ENCODE measurements at places on chromosomes 6 and 20.

DNA sequence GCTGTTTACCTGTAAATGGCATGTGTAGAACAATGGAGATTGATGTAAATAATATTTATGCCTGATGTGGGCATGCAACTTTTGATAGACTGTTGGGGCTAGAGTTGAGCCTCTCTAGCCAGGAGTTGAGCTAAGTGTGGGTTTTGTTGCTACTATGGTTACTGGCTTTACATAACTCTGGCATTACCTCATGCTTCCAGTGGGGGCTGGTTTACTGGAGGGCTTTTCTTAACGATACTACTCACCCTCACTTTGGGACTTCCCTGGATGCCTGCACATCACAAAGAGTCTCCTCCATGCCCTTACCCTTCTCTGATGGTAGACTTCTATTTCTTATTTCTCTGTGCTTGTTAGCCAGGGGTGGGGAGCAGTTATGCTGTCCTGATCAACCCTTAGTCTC is 524.6 kb upstream of the CDH4 start:
- no peak for DNase-seq

DNA sequence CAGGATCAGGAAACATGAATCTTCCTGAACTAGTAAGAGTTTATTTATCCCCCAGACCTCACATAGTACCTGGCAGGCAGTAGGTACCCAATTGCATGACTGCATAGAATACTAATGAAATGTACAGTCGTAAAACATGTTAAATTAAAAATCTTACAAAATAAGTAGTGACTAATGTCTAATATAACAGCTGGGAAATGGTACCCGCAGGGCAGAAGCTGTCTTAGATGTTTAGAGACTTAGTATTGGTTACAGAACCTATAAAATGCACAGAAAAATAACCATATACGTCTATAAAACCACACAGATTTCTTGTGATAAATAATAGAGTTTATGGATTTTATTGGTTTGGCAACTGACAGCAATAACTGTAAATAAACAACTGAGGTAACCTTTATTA is 139.1 kb upstream of the GMDS start:
- DNase-seq: no peak

- DNase-seq: no peak
These were observed 17.6 kb upstream of the SGK2 start for GRCh38 chr20:43541214-43541613.

DNA sequence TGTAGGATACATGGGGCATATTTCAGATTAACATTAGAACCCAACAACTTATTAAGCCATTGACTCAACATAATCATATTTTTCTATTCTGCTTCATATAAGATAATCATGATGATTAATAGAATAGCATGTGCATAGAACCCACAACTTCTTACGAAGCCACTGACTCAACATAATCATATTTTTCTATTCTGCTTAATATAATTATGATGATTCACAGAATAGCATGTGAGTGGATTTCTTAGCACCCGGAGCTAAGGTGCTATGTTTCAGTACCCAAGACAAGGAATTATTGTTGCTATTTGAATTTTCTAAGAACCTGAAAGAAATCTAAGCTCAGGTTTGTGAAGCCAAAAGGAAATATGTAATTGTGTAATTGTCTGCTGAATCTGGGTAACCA is 96.8 kb downstream of the TENT5A start:
- no peak for DNase-seq

DNA sequence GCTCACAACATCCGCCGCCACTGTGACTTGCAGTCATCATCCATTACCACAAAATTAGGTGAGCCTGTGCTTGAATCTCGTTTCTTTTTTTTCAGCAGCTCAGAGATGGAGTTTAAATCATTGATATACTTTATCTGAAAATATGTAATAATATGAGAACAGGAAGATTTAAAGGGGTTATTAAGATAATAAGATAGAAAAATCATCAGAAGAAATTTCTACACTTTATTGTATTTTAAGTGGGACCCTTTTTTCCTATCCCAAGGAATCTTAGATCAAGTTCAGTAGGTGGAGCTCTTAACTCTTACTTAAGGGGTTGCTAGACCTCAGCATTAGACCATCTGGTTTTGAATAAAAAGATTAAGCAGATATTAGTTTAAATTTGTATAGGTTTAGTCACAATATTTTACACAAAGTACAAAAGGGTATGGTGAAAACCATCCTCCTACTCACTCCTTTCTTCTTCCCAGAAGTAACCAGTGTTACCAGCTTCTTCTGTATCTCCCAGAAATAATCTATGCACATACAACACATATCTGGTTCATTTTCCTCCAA is 9.4 kb upstream of the NCOA7 start:
- no peak for DNase-seq

GRCh38 chr6:112398686-112399085 is 51.6 kb downstream of the RFPL4B start:
- DNase-seq: no peak

GRCh38 chr6:166174031-166174430 is 6.4 kb upstream of the TBXT start:
- DNase-seq: no peak

- no peak for DNase-seq
These were observed 173.1 kb upstream of the MMS22L start for GRCh38 chr6:97456070-97456469.

GRCh38 chr6:84526631-84527030 is 237.8 kb downstream of the TBX18 start:
- peak; percentile 29 for DNase-seq

DNA sequence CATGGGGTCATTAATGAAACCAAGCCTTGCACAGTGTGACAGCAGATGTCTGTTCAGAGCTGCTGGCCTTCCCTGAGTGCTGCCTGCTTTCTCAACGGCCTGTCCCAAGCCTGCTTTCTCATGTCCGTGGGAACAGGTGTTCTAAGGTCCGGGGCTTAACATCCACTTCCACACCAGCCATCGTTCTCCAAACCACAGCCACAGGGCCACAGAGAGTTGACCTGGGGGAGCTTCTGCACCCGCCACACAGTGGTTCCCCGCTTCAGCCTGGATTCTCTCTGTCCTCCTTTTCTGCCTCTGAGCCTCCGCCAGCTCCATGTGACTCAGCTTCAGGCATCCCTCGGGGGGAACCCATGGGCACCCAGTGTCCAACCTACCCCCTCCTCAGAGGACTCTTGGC is 26.9 kb upstream of the PPP1R3G start:
- DNase-seq: no peak

DNA sequence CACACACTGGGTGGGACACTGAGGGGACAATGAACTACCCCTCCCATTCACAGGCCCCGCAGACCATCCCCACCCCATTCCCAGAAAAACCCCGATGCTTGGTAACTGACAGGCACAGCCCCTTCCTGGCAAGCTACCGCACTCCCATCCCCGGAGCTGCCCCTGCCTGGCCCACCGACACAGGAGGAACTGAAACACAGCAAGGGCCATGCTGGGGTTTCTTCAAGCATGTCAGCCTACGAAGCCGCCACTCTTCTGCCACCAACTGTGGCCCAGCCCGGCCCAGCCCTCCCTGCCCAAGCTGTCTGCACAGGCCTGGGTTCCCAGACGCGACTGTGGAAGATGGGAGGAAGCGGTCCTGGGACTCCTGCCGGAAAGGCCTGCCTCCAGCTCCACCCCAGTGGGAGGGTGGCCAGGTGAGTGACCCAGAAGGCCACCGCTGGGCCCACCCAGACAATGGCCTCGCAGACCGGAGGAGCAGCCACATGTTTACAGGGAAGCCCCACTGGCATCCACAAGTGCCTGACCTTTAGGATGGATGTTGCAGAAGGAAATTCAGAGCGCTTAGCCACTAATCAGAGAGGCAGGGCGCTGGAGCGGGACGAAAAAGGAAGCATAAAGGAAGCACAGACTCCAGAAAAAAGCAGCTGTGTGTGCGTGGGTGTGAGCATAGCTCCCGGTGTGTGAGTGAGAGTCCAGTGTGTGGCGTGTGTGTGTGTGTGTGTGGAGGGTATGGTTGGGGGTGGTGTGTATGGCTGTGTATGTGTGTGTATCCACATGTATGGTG is 91.6 kb downstream of the PRND start:
- DNase-seq: peak; percentile 84

DNA sequence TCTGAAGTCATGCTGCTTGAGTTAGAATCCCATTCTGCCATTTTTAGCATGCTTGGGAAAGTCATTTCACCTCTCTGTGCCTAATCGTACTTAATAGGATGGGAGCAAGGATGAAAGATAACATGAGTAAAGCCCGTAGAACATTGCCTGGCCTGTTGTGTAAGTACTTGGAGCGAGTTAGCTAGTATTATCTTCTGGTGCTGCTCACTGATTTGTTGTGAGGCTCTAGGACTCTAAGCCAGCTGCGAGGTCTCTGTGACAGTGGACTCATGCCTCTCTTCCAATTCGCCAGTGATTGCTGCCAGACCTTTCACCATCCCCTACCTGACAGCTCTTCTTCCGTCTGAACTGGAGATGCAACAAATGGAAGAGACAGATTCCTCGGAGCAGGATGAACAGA is 17.8 kb downstream of the TAF8 start:
- no peak for DNase-seq

- no peak for DNase-seq
These were observed 36.9 kb upstream of the CCDC167 start for GRCh38 chr6:37536491-37537190.

- no peak for DNase-seq
These were observed 43.0 kb downstream of the PYGB start for GRCh38 chr20:25290646-25291431.

DNA sequence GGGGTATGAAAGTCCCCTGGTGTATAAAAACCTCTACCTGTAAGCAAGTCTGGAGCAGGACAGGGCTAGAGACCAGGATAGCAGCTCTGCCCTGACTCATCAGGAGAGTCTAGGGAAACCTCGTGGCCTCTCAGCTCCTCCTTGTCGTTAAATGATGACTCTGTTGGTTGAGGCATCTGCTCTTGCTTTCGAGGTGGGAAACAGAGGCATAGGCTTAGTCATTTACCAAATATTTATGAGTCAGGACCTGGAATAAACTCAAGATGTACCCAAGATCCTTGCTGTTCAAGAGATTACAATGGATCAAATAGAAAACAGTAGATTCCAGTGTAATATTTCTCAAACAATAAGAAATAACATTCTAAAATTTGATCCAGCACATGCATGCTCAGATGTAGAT is 5.5 kb downstream of the MANBAL start:
- DNase-seq: no peak

- peak; percentile 32 for DNase-seq
These were observed 108.5 kb downstream of the LY86 start for GRCh38 chr6:6696867-6697531.

GRCh38 chr20:16352321-16352720 is 220.9 kb downstream of the KIF16B start:
- DNase-seq: no peak

DNA sequence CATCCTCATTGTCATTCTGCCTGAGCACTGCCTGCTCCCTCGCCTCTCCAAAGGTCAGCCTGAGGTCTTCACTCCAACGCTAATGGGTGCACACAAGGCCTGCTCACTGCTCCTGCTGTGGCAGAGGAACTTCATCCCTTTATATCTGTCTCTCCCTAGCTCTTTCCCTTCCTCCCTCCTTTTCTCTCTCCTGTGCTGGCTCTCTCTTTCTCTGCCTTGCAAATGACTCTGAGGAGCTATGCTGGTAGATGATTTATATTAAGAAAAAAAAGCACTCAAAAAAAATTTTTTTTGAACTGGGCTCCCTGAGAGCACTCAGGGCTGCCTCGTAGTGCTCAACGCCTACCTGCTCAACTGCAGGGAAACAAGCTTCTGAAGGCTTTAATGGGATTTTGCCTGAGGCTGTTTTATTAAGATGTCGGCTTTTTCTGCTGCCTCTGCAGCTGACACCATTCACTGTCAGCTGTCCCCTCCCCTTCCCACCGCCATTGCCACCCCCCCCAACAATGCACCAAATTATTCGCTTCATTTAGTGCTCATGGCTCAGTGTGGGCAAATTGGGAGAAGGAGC is 137.7 kb upstream of the DEFB112 start:
- DNase-seq: no peak

DNA sequence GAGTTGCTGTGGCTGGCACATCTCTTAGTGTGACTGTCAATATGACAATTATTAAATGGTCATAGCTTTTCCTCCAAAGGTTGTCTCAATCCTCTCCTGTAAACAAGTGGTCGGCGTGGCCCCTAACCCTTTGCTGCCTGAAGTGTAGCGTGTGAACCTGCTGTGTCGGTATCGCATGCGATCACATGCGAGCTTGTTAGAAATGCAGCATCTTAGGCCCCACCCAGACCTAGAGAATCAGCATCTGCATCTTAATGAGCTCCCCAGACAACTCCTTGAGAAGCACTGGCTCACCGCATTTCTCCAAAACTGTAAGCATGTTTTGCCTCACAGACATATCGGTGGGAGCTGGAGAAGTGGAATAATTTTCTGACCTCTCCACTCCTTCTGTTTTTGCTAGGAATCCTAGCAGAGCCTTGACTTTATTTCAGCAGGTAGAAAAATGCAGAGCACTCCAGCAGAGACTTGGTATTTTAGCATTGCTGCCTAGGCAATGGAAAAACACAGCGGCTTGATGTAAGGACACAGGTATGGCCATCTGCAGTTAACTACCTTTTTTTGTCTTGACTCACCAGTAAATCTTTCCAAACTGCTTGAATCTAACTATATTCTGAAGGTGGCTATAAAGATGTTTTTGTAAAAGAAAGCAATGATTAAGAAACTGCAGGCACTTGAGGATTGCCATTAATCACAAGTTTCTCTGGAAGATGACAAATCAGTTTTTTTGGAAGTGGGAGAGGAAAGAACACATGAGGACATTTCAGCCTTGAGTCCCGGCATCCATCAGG is 67.6 kb downstream of the PSMG4 start:
- DNase-seq: no peak

DNA sequence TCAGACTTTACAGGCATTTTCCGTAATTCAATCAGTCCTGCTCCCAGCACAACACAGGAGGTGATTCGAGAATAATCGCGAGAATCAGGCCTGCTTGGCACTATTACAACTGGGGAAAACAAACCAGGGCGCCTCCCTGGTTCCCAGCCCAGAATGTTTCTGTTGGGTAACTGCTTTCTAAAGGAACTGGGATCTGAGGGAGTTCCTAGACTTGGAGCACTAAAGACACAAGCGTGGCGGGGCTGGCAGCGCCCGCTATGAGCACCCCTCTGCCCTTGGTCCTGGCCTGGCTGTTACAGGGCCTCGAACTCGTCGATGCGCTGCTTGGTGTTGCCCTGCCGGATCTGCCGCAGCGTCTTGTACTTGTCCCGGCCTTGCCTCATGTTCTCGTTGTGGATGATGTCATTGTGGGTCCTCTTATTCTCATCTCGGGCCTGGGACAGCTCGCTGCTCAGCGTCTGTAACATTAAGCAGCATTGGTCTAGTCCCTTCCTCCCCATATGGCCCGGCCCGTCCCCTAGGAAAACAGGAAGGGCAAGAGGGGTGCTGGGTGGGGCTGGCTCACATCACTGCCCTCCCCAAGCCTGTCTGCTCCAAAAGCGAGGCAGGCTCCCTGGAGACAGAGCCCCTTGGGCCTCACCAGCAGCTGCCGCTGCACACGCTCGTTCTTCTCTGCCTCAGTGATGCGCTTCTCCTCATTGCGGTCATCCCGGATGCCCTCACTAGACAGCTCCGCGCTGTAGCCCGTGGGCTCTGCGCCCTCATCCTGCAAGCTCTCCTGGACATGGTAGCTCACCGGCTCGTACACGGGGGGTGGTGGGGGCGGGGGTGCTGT is 52.3 kb downstream of the EZR start:
- DNase-seq: no peak

All from GM06990 (cell line).